ENCODE measurements at places on chromosomes 16 and 17.
A peak's percentile ranks its signal among the peaks of the same experiment; 100 is the strongest.

- no peak for DNase-seq
Measured at GRCh38 chr17:81075307-81075706, 40.4 kb downstream of the BAIAP2 start.

- peak; percentile 23 for DNase-seq
Measured at GRCh38 chr16:30046178-30046577, 15.1 kb upstream of the TLCD3B start.

DNA sequence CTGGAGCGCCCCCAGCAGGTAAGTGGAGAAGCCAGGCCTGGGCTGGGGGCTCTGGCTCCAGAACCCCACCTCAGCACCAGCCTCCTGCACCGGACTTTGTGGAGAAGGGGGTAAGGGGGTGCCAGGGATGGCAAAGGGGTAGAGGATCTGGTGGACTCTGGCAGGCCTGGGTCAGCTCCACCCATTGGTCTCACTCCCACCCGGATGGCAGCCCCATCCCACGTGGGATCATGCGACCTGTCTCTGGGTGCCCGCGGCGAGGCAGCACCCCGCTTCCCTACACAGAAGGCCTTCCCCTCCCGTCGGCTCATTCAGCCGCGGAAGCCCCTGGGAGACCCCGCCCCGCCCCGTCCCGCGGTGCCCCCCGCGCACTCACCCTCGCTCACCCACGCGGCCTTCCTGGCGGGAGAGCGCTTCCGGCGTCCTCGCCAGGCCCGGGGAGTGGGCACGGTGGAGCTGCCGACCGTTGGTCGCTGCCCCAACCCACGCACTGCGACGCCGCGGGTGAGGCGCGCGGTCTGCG lies 498 bp upstream of the PLEKHG4 start:
- peak; percentile 70 for DNase-seq

GRCh38 chr17:41419716-41420115 lies 4.7 kb downstream of the KRT37 start:
- DNase-seq, result no peak

DNA sequence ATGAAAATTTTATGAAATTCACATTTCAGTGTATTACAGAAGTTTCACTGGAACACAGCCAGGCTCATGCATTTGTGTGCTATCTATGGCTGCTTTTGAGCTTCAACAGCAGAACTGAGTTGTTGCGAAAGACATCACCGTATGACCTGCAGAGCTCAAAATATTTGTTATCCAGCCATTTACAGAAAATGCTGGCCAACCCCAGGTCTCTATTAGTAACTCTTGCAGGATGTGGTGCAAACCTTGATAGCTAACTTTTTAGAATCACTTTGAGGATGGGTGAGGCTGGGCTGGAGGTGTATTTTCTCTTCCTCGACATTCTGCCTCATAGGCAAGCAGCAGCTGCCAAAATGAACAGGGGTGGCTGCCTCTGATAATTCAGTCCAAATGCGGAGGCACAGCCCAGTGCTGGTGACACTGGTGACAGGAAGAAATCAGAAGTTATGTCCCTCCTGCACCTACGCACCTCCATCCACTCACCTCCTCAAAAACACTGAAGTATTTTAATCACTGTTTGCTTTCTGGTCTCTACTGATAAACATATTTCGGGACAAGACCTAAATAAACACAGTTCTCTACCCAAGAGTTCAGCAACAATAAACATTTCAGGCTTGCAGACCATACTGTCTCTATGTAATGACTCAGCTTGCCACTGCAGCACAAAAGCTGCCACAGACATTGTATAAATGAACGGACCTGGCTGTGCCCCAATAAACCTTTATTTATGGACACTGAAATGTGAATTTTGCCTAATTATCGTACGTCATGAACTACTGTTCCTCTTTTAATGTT lies 28.5 kb downstream of the ARHGAP17 start:
- DNase-seq, result no peak

- DNase-seq, result peak; percentile 96
Measured at GRCh38 chr17:50603340-50603739, 31.3 kb upstream of the ABCC3 start.

- peak; percentile 27 for DNase-seq
Measured at GRCh38 chr17:32266051-32266388, 388 bp downstream of the RHBDL3 start.

DNA sequence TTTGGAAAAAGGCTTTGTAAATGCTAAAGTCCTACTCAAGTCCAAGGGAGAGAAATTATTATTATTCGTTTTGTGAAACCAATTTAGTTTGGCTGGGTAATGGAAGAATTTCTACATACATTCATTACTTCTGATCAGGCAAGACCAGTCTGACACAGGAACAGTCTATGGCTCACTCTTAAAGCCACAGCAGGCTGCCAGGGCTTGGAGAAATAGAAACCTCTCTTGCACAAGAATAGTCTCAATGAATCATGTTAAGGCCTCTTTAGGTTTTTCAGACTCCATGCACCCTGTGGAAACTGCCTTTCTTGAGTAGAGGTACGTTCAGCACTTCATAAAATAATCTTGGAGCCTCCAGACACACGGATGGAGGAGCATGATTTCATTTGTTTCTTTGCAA lies 167.7 kb downstream of the IRX3 start:
- no peak for DNase-seq

DNA sequence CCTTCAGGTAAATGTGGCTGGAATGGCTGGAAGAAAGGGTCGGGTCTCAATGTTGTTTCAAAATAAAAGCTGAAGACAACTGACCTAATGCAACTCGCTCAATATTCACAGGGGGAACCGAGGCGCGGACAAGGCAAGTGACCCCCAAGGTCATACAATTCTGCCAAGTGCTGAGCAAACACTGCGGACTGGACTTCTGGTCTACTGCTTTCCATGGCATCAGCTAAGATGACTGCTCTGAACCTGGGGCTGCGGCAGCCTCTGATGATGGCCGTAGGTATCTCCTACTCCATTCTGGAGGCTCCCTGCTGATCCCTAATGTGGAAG lies 21.9 kb downstream of the CA4 start:
- no peak for DNase-seq

GRCh38 chr17:9232155-9232475 lies 210.8 kb downstream of the NTN1 start:
- no peak for DNase-seq

DNA sequence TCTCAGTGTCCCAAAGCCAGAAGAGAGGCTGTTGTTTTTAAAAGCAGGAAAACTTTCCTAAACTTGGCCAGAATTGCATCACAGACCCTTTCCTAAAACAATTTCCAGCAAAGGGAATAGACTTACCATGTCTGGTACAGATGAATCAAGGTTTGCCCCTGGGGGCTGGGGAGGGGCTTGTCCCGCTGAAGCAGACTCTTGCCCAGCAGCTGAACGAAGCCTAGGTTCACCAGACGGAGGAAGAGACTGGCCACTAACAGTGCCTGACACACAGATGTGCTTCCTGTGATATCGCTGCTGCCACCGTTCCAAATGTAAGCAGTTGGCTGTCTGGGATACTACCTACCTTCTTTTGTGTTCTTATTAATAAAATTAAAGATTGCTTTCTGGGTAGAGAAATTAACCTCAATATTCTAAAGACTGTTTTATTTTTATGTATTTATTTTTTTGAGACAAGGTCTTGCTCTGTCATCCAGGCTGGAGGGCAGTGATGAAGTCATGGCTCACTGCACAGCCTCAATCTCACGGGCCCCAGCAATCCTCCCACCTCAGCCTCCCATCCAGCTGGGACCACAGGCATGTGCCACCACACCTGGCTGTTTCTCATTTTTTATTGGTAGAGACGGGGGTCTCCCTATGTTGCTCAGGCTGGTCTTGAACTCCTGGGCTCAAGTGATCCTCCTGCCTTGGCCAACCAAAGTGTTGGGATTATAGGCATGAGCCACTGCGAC lies 13.5 kb downstream of the PRCD start:
- DNase-seq, result no peak

- DNase-seq, result no peak
Measured at GRCh38 chr16:48426244-48427141, 41.3 kb upstream of the SIAH1 start.

GRCh38 chr17:2978991-2979390 lies 84.4 kb downstream of the OR1D5 start:
- DNase-seq, result no peak

GRCh38 chr16:12833926-12834325 lies 30.2 kb upstream of the CPPED1 start:
- DNase-seq, result peak; percentile 8

- no peak for DNase-seq
Measured at GRCh38 chr16:84045001-84045817, 2.6 kb upstream of the SLC38A8 start.

DNA sequence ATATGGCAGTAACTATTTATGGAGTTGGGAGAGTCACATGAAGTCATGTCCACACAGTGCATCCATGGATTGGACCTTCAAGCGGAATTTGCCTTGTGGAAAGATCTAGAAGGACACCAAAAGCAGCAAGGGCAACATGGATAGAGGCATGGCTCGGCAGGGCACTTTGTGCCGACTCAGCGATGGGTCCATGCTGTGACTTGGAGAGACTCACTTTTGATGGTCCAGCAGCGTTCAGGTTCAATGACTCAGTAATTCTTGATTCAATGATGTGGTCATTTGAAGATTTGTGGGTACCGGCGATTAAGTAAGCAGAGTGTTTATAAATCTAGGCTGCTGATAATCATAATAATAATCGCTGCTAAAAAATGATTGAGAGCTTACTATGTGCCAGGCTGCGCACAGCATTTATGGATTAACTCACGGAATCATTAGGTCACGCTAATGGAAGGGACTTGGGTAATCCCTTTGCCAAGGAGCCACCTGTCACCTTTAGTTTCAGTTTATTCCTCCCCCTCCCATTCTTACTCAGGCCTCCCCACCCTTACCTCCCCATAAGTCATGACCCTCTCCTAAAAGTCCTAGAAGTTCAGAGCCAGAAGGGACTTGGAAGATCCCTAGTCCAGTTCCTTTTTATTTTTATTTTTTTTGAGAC lies 127.5 kb upstream of the CRHR1 start:
- no peak for DNase-seq

- DNase-seq, result no peak
Measured at GRCh38 chr16:85206472-85207356, 94.4 kb upstream of the CIBAR2 start.

DNA sequence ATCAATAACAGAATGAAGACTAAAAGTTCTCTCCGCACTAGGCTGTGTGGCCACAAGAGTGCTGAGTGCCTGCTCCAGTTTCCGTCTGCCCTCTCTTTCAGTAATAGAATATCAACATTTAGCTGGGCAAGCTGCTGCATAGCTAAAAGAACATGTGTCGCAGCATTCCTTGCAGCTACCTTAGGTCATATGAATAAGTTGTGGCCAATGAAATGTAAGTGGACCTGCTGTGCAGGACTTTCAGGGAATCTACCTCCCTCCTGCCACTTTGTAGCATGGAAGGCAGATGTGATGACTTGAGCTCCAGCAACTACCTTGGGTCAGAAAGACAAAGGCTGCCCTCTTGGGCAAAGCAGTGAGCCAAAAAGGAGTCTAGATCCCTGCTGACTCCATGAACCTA lies 25.4 kb downstream of the SLC39A11 start:
- DNase-seq, result no peak

DNA sequence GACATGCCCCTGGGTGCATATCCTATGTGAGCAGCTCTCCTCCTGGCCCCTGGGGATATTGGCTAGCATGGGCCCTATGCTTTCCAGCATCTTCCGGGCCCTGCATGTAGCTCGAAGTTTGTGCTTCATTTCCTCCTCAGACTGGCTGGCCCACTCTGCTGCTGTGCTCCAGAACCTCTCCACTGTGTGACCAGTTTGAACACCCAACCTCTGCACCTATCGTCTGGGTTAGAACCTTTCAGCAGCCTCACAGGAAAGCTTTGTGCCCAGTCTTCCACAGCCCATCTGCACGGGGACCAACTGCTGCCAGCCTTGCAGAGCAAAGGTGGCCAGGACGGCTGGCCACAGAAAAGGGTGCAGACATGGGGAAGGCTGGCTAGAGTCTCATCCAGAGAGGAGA lies 10.2 kb upstream of the CLEC18B start:
- DNase-seq, result no peak

- peak; percentile 55 for DNase-seq
Measured at GRCh38 chr17:34420254-34420766, 57.3 kb upstream of the CCL1 start.

DNA sequence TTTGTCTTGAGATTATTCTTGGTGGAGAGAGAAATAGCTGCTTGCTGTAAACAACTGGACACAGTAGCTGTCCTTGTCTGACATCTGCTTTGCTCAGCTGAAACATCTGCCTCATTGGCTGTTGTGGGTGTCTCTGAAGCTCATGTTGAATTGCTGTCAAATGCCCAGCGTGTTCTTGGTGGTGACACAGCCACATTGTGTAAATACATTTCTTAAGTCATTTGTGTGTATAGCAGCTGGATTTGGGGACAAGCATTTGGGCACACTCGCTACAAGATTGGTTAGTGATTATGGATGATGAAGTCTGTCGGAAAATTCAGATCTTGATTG lies 5.3 kb downstream of the FAM234A start:
- no peak for DNase-seq

GRCh38 chr17:59642565-59642964 lies 22.9 kb downstream of the CLTC start:
- peak; percentile 18 for DNase-seq

GRCh38 chr17:73595479-73595878 lies 48.8 kb downstream of the SDK2 start:
- peak; percentile 44 for DNase-seq

DNA sequence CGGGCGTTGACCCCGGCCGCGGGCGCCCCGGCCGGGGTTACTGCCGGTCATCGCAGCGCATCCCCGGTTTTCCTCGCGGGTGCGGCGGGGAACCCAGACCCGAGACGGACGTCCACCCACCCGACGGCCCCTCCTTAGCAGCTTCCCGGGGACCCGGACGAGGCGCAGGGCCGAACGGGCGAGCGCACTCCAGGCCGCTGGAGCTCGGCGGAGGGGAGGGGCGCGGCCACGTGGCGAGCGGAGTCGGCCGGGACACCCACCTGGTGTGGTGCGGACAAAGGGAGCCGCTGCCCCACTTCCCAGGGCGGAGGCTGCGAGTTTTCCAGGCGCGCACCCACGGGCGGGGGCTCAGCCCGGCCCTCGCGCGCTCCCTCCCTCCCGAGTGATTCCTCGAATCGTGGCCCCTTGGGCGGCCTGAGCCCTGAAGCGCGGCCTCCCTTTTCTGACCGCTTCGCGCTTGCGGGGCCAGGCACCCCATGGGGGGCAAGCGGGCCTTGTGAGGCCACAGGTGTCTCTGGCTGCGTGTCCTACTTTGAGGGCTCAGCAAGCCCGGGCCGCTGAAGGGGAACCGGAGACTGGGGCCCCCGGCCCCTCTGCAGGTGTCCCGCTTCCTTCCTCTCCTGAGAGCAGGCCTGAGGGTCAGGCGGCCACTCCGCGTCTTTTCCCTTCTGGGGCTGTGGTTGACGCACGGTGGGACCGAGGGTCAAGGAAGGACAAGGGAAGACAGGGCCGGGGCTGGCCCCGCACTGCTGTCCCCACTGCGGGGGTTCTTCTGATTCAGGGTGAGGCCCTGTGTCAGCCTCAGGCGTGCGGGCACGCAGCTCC lies 1.1 kb upstream of the FASN start:
- DNase-seq, result peak; percentile 92
